ENCODE measurements at places on chromosomes 7 and 10.
A peak's percentile ranks its signal among the peaks of the same experiment; 100 is the strongest.

- DNase-seq = no peak
Observed at GRCh38 chr7:66163186-66163610, 41.9 kb upstream of the TPST1 start.

- DNase-seq = no peak
Observed at GRCh38 chr7:155244675-155245074, 53.0 kb upstream of the INSIG1 start.

DNA sequence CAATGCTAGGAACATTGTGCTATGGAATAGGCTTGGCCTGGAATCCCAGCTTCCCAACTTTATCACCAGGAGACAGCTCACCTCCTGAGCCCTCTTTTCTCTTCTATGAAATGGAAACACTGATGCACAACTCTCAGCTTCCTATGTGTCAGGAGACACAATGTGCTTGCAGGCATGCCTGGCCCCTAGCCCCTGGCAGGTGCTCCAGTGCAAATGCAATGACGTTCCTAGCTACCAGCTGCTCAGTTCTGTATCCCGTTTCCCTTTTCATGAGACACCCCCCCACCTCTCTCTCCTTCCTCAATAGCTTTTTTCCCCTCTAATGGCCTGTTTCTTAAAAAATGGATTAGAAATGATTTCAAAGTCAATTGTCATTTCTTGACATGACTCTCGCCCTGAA lies 30.7 kb downstream of the HABP2 start:
- DNase-seq = no peak

- DNase-seq = no peak
Observed at GRCh38 chr10:95279042-95279820, 11.6 kb downstream of the PDLIM1 start.

GRCh38 chr10:121112579-121113384 lies 261.6 kb downstream of the WDR11 start:
- DNase-seq = no peak

- no peak for DNase-seq
Observed at GRCh38 chr10:80477813-80478212, 23.7 kb downstream of the TSPAN14 start.

DNA sequence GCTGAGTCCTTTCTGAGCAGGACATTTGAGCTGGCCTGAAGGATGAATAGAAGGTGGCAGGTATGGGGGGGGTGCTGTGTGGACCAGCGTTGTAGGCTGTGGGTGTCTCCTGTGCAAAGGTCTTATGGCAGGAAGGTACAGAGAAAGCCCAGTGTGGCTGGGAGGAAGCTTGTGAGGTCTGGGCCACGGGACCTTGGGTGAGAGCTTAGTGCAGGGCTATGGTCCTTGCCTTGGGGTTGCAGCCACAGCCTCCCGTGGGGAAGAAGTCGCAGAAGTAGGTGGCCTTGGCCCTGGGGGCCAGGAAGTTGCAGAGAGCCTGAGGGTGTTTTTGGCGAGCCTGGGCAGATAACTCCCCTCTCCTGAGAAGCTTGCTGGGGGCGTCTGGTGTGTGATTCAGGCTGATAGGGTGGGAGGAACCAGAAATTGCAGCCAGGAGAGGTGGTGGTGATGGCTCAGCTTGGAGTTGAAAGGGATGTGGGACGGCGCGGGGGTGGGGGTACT lies 172.0 kb upstream of the TNRC18 start:
- DNase-seq = no peak

- DNase-seq = no peak
Observed at GRCh38 chr10:46070749-46071148, 24.7 kb upstream of the MSMB start.

GRCh38 chr10:27752673-27753237 lies 7.1 kb upstream of the MKX start:
- no peak for DNase-seq

DNA sequence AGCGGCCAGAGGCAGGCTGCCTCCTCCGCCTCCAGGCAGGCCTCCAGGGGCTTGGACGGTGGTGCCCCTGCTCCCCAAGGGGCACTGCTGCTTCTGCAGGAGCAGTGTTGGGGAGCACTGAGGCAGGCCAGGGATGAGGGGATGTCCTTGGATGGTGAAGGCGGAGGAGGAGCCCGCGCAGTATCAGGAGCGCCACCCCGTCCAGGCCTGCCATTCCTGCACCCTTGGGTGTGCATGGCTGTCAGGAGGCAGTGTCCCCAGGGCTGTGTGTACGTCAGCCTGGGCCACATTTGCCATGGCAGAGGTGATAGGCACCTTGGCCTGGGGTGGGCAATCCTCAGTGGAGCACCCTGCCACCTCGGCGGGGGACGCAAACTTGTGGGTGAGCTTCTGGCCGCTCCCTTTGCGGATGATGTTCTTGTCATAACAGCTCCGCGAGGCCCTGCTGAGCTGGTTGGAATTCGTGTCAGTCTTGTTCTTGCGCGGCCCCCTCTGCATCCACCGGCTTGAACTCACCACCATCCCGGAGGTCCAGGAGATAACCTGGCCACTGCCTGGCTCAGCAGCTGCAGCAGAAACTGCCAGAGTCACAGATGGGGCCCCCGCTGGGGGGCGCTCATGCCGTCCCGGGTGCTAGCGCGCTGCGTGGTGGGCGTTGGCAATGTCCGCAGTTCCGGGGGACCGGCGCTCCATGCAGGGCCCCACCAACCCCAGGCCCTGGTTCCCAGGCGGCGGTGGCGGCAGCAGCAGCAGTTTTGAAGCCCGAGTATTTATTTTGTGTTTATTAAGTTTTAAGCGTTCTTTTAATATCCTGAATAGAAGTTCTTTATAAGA lies 182.3 kb upstream of the ADCY1 start:
- DNase-seq = no peak

DNA sequence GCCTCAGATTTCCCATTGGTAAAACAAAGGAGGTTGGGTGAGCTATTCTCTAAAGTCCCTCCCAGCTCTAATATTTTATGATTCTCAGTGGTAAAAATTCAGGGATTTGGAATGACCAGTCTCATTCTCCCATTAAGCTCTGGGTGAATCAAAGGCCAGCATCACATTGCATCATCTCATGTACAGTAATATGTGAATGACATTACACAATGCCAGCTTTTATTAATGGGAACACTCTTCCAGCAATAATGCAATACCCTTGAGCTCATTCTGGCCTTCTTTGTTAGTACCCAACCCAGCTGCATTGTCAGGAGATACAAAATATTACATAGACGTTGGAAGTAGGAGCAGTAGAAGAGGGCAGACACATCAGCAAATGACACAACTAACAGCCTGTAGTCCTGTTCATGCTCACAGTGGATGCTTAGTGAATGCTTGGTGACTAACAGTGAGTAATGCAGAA lies 100.0 kb upstream of the EGR2 start:
- DNase-seq = no peak

GRCh38 chr10:50621968-50622705 lies 1.6 kb downstream of the SGMS1 start:
- peak; percentile 27 for DNase-seq

DNA sequence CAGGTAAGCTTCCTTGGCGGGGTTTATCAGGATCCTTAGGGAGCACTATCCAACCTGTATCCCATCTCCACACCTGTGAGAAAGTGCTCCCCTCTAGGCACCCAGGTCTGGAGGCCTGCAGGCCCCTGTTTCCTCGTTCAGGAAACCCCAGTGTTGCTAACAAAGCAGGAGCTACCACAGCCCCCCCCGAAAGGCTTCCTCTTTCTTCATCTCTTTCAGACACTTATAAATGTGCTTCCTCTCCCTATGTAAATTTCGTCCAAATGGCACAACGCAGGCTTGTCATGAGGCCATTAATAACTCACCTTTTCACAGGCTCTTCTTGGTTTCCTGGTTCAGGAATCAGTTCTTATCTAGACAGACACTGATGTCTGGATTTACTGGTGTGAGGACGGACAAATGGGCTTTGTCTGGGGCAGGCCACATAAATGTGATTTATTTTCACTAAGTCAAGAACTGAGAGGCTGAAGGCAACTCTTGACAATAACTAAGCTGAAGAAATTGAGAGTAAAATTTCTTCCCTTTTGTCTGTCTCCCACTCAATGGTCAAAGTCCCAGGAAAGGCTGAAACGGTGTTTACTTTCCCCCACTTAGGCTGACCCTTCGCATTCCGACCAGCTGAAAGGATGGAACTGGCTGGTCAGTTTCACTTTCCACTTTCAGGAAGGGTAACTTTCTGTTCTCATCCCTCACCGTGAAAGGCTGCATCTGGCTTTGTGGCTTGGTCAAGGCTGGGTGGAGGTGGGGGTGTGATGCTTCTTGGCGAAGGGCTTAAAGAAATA lies 46.8 kb downstream of the PIK3AP1 start:
- no peak for DNase-seq
